ENCODE measurements at places on chromosomes 13 and 19.

DNA sequence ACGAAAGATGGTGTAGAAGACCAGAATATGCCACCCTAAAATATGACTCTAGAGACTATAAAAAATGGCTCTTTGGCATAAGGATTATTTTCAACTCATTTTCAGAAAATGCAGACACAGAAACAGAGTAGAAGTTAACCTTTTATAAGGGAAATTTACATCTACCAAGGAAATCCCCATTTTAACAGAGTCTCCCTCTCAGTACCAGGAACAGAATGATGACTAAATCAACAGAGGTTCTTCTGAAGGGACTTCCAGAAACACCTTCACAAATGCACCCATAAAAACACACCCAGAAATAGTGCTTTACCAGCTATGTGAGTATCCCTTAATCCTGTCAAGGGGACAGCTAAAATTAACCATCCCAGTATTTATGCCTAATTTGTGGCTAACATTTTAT lies 29.1 kb downstream of the PLPP2 start:
- DNase-seq: no peak

DNA sequence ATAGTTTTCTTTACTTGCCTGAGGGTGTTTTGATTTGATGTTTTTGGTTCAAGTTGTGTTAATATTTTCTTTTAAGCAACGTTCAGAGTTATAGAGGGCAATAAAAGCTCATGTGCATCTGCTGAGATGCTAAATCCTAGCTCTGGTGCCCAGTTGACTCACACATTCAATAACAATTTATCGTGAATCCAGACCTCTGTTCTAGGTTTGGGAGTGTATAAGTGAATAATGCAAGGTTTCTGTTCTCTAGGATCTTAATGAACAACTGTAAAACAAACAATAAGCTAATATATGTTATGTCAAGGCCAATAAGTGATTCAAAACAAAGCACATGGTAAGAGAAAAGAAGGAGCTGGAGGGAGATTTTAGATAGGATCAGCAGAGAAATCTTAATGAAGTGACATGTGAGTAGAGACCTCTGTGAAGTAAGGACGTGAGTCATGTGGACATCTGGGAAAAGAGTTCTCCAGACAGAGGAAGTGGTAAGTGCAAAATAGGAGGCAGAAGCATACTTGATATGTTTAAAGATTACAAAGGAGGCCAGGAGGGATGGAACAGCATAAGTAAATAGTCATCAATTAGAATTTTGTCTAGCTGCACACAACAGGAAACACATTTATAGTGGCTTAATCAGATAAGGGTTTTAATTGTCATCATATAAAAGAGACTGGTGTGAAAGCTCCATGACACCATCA lies 278.5 kb upstream of the HTR2A start:
- no peak for DNase-seq

GRCh38 chr13:22061806-22062391 lies 391.0 kb downstream of the FGF9 start:
- DNase-seq: no peak

- no peak for DNase-seq
Observed at GRCh38 chr13:43730642-43731041, 56.1 kb downstream of the ENOX1 start.

GRCh38 chr19:33301144-33301899 lies 1.0 kb downstream of the CEBPA start:
- DNase-seq: no peak

DNA sequence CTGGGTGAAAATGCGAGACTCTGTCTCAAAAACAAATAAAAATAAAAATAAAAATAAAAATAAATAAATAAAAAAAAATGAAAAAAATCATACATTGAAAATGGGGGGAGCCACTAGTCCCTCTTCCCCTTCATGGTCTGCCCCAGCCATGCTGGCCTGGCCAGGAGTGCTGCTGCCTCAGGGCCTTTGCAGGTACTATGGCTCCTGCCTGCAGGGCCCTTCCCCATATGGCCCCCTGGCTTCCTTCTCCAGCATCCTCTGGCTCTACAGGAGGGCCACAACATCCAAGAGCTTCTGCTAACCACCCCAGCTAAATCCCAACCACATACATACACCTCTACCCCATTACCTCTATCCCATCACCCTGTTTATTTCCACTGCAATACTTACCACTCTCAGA lies 4.6 kb upstream of the ABHD17A start:
- no peak for DNase-seq

GRCh38 chr13:80858131-80858530 lies 517.2 kb upstream of the SPRY2 start:
- no peak for DNase-seq

DNA sequence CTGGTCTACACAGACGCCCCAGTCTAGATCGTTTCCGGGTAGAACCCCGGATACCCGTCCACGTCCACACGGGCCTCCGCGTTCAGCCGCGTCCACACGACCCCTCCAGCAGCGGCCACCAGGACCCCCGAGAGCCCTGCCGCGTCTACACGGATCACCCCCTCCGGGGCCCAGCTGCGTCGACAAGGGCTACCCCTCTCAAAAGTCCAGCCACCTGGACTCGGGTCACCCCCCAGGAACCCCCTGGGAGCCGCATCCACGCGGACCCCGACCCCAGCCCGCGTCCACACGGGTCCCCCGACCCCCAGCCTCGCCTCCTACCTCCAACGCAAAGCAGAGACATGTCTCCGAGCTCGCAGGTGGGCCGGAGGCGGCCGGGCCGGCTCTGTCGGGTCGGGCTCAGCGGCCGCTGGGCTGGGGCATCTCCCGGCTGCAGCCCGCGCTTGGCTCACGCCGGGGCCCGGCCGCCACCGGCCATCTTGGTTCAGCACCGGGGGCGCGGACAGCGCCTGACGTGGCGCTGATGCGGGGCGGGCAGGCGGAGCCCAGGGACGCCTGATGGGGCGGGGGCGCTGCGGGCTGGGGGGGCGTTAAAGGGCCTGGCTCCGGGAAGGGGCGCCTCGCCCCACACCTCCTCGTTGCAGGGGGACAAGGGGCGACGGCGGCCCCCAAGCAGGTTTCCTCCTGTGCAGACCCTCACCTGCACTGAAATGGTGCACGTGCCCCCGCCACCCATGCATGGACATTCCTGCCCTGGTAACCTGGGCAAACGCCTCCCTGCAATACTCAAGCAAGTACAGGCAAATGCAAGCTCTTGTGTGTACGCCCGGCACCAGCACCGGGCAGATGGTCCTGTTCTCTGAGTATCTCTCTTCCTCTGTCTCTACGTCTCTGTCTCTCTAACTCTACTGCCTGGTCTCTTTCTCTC lies at the start of gene UNC13A:
Gene UNC13A, minus strand, starts transcription at position 498 of the 928 bp plus-strand sequence. Its CDS starts 155 bp downstream, at position 343.
- no peak for DNase-seq

DNA sequence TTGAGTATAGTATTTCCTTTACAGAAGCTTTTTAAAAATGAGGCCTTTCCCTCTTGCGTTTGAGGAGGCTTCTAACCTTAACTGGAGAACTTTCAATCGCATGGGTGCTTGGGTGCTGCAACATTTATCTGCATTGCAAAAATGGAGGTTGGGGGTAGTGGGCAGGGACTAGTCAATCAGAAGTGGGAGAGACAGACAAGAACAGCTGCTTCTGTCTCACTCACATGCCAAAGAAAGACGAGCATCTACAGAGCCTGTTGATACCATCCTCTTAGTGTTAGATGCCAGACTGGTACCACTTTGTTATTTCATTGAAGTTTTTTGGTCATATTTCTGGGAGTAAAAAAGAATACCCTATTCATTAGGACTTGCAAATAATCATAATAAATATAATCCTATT lies 1292.2 kb downstream of the UQCRFS1 start:
- no peak for DNase-seq

DNA sequence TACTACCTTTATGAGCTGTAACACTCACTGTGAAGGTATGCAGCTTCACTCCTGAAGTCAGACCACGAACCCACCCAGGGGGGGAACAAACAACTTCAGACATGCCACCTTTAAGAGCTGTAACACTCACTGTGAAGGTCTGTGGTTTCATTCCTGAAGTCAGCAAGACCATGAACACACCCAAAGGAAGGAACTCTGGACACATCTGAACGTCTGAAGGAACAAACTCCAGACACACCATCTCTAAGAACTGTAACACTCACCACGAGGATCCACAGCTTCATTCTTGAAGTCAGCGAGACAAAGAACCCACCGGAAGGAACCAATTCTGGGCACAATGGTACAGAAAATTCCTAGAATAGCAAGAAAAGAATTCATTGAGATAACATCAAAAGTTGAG lies 1796.5 kb upstream of the MIR17HG start:
- DNase-seq: no peak

DNA sequence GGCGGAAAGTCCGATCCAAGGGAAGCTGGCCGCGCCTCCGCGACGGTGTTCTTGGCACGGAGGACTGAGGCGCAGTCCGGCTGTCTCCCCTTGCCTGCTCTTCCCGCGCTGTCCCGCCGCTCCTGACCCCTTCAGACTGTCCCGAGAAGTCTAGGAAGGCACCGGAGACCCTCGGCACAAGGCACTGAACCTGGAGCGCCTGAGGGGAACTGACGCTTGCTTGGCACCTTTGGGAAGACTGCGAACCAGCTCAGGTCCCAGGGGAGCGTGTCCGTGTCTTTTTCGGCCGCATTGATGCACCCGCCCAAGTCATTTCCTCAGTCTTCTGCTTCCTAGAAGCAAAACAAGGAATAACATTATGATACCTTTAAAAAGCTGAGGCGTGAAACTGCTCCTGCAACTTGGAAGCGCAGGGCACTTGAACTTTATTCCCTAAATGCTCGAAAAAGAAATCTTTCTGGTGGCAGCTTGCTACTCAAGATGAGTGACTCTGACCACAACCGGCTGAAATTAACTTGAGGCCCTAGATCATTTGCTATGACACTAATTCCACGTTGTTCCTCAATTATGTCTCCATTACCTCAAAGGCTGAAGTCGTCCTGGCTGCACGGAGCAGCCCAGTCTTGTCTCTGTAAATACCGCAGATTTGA lies 735 bp upstream of the FLT1 start:
- DNase-seq: no peak

DNA sequence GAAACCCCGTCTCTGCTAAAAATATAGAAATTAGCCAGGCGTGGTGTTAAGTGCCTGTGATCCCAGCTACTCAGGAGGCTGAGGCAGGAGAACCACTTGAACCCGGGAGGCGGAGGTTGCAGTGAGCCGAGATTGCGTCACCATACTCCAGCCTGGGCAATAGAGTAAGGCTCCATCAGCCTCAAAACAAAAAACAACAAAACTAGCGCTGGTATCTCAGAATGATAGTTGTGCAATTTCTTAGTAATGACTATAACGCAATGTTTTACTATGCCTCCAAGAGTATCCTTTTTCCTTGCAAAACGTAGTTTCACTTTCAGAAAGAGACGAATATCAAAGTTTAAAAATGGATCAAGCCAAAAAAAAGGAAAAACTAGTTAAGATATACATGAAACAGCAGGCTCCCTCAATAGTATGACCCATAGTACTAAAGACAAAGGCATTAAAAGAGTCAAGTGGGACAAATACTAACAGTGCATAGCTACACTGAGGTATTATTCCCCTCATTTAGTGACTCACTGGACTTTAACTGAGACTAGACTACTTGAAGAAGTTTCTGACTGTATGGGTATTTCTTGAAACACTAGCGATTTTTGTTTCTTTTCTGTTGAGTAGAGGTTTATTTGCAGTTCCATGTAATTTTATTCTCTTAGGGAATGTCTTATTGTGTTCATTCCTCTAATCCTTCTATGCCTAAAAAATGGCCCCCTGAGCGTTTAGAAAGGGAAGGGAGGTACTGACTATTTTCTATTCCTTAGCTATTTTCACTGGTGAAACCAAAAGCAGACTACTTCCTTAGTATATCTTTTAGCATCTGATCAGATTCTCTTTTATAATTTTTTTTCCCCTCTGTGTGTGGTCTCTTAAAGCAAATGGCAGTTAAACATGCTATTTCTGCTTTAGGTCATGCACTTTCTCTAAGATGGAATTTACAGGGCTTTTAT lies 10.4 kb upstream of the ITM2B start:
- DNase-seq: no peak

GRCh38 chr19:7618348-7618747 lies 11.0 kb downstream of the XAB2 start:
- peak; percentile 4 for DNase-seq

- no peak for DNase-seq
Observed at GRCh38 chr13:77554069-77554468, 18.6 kb downstream of the SCEL start.

GRCh38 chr13:93646245-93646644 lies 419.6 kb downstream of the GPC6 start:
- DNase-seq: no peak

GRCh38 chr19:50501186-50501567 lies 9.8 kb downstream of the JOSD2 start:
- DNase-seq: no peak

DNA sequence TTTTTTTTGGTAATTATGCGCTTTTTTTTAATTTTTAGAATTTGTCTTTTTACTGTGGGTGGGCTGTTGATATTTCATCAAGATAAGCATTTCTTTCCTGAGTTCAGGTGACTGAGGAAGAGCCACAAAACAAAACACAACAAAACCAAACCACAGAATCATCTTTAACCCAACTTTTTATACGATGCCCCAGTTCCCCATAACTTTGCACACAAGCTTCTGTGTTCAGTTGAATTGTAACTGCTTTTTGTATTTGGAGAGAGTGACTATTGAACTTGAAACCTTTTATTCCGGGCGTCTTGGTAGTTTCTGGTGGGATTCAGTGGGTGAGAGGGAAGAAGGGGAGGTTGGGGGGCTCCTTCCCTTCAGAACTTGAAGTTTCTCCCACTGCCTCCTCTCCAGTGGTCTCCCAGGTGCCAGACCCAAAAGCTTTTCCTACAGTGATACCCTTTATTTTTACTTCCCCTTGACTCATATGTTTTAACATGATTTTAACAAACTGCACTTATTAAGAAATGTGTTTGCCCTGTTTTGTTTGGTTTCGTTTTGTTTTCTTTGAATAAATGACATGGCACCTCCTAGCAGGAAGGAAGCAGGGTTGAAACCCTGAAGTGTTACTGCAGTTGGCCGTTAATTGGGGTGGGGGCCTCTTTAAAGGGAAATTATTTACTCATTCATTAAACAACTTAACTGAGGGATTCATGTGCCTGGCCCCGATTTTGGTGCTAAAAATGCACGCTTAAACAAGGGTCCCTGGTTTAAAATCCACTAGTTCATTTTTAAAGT lies 2.7 kb upstream of the CCDC97 start:
- DNase-seq: no peak

GRCh38 chr19:41537789-41538188 lies 38.2 kb upstream of the CEACAM21 start:
- DNase-seq: no peak

- DNase-seq: peak; percentile 69
Observed at GRCh38 chr13:109576331-109576813, 210.0 kb downstream of the IRS2 start.

DNA sequence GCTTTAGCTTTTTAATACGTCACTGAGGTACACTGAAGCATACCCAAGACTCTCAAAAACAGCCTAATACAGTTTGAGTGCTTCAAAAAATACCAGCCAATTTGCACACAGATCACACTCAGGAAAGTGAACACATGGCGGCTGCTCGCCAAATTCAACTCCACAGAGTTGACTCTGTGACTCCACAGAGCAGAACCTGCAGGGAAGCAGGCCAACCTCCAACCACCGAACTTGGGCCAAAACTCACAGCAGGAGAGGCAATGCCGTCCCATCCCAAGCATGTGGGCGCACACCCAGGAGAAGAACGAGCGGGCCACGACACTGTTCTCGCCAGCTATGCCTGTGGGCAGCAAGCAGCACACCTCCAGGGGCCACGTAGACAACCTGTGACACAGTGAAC lies 21.1 kb downstream of the ELL start:
- DNase-seq: no peak

- peak; percentile 43 for DNase-seq
Observed at GRCh38 chr19:37817180-37817981, 38.0 kb upstream of the ZNF573 start.
